ENCODE measurements at places on chromosomes 7 and 10.
A peak's percentile ranks its signal among the peaks of the same experiment; 100 is the strongest.

DNA sequence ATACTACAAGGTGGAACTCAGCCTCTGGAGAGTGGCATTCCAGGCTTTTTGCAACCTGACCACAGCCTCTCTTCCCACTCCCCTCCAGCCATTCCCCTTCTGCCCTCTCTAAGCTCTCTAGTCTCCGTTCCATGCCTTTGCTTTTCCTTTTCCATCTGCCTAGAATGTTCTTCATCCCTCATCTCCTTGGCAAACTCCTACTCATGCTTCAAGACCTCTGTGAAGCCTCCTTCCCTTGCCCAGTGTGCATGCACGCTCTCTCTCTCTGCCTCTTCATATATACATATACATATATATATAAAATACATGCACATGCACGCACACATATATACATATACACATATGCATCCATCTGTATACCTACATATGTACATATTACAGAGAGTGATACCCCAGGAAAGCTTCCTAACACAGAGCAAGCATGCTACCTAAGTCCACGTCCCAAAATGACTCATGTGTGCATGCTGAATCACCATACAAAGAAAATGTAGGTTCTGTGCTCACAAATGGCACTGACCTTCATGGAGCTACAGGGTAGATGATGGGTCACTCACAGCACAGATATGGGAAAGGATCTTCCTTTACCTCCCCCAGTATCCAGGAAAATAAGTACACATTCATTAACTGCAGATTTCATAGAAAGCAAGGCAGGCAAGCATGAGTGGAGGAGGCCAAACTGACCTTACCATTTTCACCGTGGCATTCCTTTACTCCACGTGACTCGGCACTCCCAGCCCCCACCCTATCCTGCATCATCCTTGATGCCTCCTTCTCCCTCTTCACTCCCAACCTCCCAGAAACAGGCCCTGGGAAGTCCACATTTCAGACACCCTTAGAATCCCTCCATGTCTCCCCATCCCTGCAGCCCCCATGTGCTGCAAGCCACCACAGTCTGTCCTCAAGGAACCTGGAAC lies 238.4 kb upstream of the ZMIZ1 start:
- DNase-seq: no peak

DNA sequence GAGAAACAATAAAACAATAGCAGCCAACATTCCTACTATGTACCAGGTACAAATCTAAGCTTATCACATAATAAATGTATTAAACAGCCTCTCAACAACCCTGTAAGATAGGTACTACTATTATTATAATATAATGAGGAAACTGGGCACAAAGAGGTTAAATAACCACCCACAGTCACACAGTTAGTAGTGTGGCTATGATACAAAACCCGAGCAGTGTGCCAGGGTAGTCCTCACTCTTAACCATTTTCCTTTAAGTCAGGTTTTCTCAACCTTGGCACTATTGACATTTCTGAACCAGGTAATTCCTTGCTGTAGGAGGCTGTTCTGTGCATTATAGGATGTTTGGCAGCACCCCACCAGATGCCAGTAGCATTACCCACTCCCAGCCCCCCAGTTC lies 48.8 kb downstream of the DNAJC1 start:
- DNase-seq: no peak

- no peak for DNase-seq
These were observed 231.0 kb upstream of the LYZL1 start for GRCh38 chr10:29057822-29058331.

DNA sequence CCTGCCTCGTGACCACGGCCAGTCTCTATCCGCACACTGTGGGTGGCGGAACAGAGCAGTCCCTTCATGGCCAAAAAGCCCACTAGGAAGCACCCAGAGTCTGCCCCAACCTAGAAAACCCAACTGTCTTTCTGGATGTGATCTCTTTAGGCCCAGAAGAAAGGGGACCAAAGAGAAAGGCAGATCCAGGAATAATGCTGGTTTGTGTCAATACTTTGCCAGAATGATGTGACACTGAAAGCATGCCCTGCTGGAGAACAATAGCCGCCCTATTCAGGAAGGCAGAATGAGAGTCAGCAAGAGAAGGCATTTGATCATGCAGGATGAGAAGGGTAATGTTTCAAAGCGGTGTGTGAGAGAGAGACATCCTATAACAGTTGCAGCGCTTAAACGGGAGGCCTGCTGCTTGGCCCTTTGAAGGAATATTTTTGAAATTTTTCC lies 274.7 kb downstream of the USP6NL start:
- no peak for DNase-seq

DNA sequence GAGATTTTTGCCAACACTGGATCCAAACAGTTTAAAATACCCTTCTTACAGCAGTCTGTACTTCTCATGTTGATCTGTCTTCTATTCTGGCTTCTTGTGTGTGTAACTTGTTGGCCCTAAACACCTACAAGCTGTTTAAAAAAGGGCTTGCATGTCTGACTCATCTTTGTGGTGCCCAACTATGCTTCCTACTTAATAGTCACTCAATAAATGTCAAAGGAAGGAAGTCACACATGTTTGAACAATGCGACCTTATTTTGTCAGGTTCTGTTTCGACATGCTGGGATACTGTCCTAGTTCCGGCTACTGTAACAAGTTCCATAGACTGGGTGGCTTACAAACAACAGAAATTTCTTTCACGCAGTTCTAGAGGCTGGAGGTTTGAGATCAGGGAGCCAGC lies 9.4 kb upstream of the GRK5 start:
- DNase-seq: no peak

GRCh38 chr7:19111474-19112273 lies 5.8 kb downstream of the TWIST1 start:
- no peak for DNase-seq

DNA sequence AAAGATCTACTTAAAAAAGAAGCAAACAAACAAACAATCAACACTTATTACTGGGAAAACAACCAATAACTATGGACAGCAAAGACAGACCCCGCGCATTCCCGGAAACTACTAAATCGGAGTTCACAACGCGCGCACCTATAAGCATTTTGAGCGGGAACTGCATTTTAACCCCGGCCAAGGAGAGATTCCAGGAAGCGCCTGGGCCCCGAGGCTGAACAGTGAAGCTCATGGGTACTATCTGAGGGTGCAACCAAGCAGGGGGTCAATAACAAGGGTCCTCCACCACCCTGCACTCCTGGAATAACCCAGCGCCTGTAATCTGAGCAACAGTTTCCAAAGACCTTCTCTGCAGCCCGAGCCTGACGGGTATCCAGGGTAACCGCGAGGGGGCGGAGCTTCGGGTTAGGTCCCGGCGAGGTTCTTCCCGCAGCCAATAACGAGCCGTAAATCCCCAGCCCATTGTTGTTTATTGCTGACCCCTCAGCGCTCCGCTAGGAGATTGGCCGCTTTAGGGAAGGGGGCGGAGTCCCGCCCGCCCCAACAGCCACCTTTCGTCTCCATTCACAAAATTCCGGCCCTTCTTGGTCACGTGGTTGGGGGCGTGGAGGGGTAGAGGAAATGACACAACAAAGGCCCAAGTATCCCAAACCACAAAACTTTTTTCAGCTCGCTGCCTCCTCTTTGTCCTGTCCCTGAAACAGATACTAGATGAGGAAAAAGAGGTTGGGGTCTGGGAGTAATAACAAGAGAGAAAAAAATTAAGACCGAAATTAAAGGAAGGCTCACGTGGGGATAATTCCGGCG lies 1.7 kb upstream of the ETV1 start:
- peak; percentile 92 for DNase-seq

- no peak for DNase-seq
These were observed 84.9 kb upstream of the GATA3 start for GRCh38 chr10:7969623-7970022.

DNA sequence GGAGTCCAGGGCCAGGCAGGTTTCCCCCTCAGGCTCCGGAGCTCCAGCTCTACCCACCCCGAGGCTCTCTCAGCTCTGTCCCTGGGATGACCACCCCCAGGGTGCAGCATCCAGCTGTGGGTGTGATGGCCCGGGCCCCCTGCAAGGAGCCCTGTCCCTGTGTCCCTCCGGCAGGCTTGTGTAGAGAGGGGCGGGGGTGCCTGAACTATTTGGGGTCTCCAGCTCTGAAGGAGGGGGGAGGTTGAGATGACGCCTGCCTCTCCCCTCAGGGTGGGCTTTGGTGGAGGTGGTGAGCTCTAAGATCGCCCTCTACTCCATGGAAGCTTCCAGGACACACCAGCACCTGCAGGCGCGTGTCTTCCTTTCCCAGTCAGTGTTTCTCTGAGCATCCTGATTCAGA lies 39.4 kb downstream of the ADRA2A start:
- no peak for DNase-seq

- DNase-seq: peak; percentile 32
These were observed 1.8 kb downstream of the BRI3 start for GRCh38 chr7:98283127-98283886.

DNA sequence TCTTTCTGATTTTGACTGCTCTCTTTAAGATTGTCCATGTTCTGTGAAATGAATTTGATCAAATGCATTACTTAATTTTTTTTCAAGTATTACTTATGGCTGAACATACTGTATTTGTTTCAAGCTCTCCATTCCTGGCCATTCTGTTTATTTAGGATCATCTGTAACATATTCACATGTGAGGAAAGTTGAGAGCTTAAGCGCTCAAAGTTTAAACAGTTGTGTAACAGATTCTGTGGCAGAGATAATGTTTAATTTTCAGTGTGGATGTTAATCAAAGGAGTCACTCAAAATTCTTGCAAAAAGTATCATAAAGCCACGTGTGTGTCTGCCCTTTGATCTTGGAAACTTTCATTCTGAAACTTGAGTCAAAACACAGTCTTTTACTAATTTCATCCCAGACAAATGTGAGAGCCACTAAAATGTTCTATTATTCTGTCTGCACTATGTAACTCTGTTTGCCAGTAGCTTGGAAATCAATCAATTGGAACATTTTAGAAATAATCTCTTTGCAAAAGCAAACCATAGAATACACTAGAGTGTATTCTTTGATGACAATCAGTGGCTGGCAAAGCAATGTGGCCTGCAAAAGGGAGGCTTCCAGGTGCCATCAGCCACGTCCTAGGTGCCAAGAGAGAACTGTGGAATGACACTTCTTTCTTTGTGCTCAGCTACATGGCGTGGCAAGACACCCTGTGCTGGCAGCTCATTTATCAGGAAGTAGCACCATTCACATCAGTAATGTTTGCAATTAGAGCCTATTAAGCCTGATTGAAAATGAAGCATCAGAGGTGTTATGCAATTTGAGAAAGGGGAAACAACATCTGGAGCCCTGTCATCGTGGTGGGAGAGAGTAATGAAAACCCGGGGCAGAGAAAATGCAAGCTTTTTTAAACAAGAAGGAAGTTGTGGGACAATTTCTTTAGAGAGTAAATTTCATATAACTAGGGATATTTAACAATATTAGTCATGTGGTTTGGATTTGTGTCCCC lies 40.9 kb downstream of the ARL5B start:
- no peak for DNase-seq

- DNase-seq: no peak
These were observed 155.0 kb downstream of the RNF216 start for GRCh38 chr7:5626498-5626897.

GRCh38 chr10:86472061-86472460 lies 49.5 kb downstream of the WAPL start:
- DNase-seq: no peak

Data from AG09309 (cell line).